Activated CD4-positive, alpha-beta T cell treated with anti-CD3 and anti-CD28 coated beads, Interleukin-10, Interleukin-2, amounts not matched to agents 100 ng/mL and 50 ng/mL, durations not matched to agents 16 hours and 8 hours (primary cell): ENCODE measurements at places on chromosomes 4 and X.
A peak's percentile ranks its signal among the peaks of the same experiment; 100 is the strongest.

GRCh38 chr4:137541876-137542646, 9.8 kb upstream of the PCDH18 start:
- DNase-seq: no peak

GRCh38 chr4:5993876-5994811, 24.1 kb downstream of the C4orf50 start:
- DNase-seq: no peak

DNA sequence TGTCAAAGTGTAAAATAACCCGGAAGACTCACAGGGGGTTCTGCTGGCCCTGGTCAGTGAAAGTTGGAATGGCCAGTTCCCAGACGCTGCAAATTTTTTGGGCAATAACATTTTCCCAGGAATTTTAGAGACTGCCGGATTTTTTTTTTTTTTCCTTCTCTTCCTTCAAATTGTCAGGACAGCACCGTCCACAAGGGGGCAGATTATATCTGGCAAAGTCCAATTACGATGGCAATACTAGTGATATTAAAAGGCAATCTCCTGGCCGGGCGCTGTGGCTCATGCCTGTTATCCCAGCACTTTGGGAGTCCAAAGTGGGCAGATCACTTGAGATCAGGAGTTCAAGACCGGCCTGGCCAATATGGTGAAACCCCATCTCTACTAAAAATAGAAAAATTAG, 20.5 kb downstream of the SLC25A5 start:
- DNase-seq: peak; percentile 14

DNA sequence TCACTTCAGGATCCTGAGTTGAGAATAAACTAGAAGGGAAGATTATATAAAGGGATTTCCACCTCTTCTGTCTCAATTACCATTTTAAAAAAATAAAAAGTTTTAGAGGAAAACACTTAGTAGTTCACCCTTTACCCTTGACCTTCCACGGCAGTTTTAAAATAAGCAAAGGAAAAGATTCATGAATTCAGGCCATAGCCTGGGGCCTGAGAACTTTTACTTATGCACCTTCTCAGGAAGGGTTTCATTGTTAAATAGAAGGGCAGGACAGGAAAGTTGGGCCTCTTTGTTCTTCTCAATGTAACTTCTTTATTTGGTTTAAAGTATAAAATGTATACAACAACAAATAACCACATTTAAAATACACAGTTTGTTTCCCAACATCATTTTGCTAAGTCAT, 54.9 kb downstream of the PKD2 start:
- no peak for DNase-seq

DNA sequence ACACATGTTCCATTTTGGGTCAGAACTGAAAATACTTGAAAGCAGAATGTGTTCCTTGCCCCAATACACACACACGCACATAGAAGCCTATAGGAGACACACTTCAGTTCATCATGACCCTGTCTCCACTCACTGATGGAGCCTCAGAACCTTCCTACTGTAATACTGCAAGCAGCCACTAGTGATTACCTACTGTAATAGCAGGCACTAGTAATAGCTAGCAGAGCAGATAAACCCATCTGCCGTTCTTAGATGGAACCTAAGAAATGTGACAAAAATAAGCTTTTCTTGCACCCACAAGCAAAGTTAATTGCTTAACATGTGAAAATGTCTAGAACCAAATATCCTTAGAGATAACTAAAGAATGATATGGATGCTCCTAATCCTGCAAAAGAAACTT, 13.6 kb downstream of the AMTN start:
- peak; percentile 3 for DNase-seq

- DNase-seq: no peak
Measured at GRCh38 chr4:29047341-29048041, 1672.7 kb upstream of the PCDH7 start.

DNA sequence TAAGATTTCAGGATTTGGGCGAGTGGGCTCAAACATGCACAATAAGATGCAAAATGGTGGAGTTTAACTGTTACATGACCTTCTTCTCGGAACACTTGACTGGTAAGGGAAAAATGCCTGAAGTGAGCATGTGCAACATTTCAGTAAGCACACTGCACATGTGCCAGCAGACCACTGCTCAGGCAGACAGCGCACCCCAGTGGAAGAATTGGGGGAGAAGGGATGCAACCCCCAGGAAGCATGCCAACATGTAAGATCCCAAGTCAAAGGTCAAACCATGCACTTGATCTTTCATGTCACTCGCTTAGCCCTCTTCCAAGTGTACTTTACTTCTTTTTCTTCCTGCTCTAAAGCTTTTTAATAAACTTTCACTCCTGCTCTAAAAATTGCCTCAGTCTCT, 256.3 kb downstream of the CENPC start:
- DNase-seq: peak; percentile 39

DNA sequence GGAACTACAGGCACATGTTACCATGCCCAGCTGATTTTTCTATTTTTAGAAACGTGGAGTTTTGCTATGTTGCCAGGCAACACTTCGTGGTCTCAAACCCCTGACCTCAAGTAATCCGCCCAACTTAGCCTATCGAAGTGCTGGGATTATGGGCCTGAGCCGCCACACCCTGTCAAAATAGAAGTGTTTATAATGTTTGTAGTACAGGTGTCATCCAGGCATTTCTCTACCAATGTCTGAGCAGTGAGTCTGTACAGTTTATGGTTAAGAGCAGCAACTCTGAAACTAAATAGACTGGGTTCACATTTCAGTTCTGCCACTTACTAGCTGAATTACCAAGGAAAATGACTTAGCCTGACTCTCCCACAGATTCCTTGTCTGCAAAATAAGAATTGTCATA, 460.4 kb upstream of the GALNT7 start:
- DNase-seq: no peak

GRCh38 chr4:76630741-76631140, 195.7 kb downstream of the SHROOM3 start:
- DNase-seq: no peak

- peak; percentile 96 for DNase-seq
Measured at GRCh38 chr4:337143-337931, at the start of gene ZNF141. Gene ZNF141, plus strand, starts transcription at chr4:337814. Its CDS starts 170 bp downstream, at chr4:337984.

DNA sequence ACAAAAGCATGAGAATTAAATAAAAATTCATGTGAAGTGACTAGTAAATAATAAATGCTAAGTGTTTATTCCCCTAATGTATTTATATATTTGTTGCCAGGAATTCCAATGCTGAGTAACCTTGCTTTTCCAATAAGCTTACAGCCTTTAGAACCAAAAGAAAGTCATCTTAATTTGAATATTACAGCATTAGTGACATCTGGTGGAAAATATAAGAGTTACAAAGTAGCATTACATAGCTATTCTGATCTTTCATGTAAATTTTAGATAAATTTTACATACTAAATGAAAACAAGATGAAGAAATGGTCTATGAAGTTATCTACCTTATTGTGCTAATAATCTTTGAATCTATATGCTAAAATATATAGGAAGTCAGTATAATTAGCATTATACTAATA, 10.4 kb downstream of the MAD2L1 start:
- DNase-seq: no peak

GRCh38 chrX:84737471-84737871, 235.2 kb upstream of the HDX start:
- no peak for DNase-seq

- DNase-seq: peak; percentile 13
Measured at GRCh38 chr4:55397126-55397436, 1.3 kb downstream of the TMEM165 start.

DNA sequence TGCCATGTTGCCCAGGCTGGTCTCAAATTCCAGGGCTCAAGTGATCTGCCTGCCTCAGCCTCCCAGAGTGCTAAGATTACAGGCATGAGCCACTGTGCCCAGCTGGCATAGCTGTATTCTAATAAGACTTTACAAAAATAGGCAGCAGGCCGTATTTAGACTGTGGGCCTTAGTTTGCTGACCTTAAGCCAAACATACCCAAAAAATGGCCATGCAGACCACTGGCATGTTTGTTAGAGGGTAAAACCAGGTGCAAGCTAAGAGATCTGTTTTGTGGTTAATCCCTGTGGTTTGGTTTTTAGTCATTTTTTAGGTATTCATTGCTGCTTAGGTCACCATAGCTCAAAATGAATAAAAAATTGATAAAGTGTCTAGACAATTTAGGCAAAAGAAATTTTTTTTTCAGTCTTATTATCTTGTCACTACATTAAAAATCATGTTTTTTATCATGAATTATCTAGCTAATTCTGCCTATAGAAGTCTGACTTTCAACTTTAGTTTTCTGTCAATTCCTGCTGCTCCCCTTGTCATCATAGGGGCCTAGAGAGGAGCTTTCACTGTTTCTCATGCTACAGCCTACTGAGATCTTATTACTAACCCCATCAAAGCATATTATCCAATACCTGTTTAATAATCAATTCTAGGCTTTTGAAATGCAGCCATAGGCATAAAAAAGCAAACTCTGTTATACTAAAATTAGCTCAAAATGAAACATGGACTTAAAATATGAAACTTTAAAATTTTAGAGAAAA, 7.5 kb upstream of the SPINK2 start:
- peak; percentile 50 for DNase-seq

DNA sequence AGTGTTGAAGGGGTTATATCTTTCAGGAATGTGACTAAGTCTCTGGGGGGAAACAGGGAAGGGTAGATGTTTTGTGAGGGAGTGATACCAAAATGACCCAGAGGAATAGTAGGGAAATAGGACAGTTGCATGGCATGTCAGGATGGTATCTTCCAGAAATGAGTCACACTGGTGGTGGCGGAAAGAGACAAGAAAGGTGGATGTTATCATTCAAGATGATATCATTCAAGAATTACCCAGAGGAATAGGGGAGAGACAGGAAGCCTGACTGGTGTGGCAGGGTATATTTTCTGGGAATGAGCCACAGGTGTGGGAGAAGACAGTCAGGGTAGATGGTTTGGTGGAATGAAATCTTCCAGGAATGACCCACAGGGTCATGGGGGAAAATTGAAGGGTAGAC, 61.1 kb downstream of the MAOA start:
- no peak for DNase-seq

GRCh38 chr4:174794543-174795094, 34.4 kb downstream of the GLRA3 start:
- DNase-seq: no peak

GRCh38 chr4:55469979-55470378, 74.2 kb downstream of the TMEM165 start:
- DNase-seq: no peak

DNA sequence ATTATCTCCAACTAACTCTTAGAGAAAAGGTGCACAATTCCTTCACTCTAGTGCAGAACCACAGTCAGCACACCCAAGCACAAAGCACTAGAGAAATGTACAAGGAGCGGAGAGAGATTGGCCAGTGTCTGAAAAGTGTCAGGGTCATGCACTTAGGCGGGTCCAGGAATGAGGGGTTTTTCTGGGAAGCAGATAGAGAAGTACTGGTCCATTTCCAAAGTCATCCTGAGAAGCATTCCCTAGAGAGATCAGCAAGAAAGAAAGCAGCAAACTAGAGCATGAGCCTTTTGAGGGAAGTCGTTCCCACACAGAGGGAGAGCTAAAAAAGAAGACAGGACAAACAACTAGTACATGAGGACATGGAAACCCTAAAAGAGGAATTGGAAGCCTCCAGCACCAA, 168.1 kb upstream of the MAP3K15 start:
- DNase-seq: no peak

- no peak for DNase-seq
Measured at GRCh38 chr4:142129931-142130330, 493.5 kb downstream of the IL15 start.

DNA sequence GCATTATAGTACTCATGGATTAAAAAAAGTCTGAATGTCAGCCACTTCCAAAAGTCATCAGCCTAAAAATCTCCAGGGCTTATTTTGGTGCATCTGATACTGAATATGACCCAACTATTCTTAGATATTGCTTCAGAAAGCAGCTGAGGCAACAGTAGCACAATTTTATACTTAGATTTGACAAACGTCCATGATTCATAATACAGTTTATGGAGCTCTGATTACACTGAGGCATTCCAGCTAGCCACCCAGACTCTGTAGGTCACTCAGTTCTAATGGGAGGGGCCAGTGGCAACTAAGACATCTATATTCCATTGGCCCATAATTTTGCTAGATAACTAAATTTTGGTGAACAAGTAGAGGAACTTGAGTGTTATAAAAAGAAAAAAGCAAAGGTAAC, 10.3 kb downstream of the SPATA4 start:
- no peak for DNase-seq

GRCh38 chrX:136636121-136636520, 11.8 kb upstream of the CD40LG start:
- DNase-seq: no peak

DNA sequence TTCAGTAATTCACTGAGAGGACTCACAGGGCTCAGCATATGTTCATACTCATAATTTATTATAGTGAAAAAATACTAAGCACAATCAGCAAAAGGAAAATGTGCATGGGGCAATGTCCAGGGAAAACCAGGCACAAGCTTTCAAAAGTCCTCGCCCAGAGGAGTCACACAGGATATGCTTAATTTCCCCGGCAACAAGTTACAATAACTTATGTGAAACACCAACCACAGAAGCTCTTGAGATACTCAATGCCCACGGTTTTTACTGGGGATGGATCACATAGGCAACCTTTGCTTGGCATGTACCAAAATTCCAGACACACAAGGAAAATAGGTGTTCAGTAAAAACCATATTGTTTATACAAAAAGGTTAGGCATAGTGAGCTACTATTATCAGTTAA, 38.5 kb upstream of the STPG2 start:
- DNase-seq: no peak

GRCh38 chr4:147157860-147158701, 212.4 kb upstream of the TTC29 start:
- DNase-seq: no peak

DNA sequence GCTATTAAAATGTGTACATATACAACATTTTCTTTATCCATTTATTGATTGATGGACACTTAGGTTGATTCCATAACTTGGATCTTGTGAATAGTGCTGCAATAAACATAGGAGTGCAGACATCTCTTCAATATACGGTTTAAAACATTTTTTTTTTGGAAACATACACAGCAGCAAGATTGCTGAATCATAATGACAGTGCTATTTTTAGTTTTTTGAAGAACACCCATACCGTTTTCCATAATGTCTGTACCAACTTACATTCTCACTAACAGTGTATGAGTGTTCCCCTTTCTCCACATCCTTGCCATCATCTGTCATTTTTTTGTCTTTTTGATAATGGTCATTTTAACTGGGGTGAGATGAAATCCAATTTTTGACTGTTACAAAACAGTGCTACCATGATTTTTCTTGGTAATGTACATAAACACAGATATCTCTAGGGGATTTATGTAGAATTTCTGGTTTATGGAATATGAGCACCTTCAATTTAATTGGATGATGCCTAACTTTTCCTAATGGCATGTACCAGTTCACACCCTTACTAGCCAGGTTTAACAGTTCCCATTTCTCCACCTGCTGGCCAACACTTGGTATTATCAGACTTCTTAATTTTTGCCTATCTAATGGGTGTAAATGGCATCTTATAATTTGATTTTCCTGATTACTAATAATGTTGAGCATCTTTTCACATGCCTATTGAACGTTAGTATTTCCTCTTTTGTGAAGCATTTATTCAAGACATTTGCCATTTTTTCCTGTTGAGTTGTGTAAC, 21.0 kb upstream of the TMSB15B start:
- DNase-seq: peak; percentile 34

- no peak for DNase-seq
Measured at GRCh38 chr4:158285429-158286216, 75.3 kb downstream of the TMEM144 start.
